Activated naive CD4-positive, alpha-beta T cell treated with anti-CD3 and anti-CD28 coated beads, Interleukin-2, amount 50 U/mL, for 16 hours (primary cell): ENCODE measurements at places on chromosomes 4 and X.

DNA sequence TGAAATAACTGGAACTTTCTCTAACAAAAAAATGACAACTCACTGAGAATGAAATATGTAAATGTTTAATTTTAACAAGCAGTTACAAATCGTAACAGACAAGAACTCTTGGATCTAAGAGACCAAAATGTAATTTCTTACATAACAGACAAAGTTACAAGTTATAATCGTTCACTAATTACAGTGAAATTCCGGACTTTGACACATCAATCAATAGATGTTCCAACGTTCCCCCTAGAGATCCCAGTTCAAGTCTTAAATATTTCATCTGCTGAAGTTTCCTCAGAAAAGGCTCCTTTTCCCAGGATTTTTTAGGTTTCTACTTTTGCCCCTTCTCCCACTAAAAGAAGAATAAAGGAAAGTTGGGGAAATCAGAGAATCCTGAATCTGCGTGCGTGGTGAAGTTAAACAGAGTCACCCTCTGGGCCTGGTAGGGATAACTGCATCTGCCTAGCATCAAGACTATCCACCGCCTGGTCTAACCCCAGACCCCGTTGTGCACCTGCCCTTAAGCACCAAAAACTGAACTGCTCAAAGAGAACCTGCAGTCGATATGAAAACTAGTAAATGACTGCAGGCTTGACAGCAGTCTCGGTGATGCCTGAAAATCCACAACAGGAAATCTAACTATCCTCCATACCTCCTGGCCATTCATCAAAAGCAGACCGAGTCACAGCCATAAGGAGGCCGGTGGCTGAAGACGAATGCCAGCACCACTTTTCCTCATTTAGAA is 2.3 kb downstream of the IRF2 start:
- peak; percentile 21 for DNase-seq

DNA sequence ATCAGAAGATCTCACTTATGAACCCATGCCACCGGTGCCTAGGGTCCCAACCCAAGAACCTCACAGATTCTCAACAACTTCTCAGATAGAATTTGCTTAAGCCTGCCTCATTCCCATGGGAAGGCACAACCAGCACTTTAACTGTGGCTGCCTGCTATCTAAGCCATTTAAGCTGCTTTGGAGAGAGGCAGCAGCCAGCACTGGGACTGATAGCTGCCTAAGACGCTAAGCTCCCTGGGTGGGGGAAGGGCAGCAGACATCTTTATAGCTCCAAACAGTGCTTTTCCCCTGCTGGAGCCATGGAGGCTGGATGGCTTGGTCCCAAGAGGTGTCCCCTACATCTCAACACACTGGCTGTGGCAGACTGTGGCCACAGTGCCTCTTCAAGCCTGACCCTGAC is 1268.6 kb downstream of the FAM133A start:
- DNase-seq = no peak

- no peak for DNase-seq
These were observed 1827.2 kb downstream of the ARAP2 start for GRCh38 chr4:34417160-34417559.

DNA sequence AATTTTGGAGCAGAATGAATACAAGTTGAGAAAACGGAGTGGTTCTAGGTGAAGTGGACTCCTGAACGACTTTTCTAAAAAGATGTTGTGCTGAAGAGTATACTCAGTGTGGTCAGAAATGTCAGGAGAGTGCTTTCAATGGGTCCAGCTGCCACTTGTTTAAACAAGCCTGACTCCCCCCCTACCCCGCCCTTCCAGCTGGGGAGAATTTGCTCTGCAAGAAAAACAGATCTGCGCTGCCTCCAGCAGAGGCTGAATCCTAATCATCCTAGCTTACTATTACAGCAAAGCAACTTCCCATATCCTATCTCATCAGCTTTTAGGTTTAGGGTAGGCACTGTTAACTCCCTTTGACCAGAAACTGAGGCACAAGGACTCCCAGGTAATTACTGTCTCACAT is 1.9 kb downstream of the MAP3K15 start:
- DNase-seq = no peak

GRCh38 chrX:153631907-153632594 is 15.0 kb upstream of the DUSP9 start:
- DNase-seq = no peak

DNA sequence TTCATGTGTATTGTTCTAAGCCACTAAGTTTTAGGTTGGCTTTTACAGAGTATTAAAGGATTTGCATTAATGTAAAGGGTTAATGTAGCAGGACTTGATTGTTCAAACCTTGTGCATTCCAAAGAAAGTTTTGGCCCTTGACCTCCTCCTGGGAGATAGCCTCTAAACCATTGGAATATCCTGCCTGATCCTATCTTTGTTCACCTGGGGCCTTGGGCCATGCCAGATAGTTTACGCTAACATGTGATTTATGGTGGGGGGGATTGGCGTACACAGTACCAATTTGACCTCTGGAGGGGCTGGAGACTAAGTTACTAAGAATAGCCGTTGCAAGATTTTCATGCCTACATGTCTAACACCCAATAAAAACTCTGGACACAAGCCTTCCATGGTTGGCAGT is 1002.7 kb upstream of the PABPC4L start:
- DNase-seq = no peak
